Body of pancreas (tissue), 4 donors: ENCODE measurements at places on chromosomes 2 and 18. TPM values are rescaled to one million over a fixed set of nuclear protein-coding genes. Genes with fewer than 3 reads are reported as not detected.

DNA sequence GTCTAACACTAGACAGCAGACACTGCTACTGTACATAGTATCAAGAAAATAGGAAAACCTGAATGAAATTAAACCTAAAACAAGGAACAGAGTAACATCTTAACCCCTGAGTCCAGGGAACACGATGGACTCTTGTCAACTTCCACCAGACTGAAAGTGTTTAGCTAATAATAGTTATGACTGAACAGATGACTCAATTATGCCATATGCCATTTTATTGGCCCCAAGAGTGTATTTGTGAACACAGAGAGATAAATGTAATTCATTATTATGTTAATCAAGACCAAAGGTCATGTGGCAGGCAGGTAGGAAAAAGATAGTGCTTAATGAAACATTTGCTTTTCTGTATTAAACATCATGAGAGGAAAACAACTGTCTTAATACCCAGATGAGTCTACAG is 58.0 kb downstream of the NYAP2 start:
- no peak overlapping the region for H3K27ac ChIP-seq
- no peak overlapping the region for H3K4me3 ChIP-seq
- no peaks in the 10 kb centered on the region for H3K36me3 ChIP-seq
- no peak for DNase-seq
- H3K27me3 ChIP-seq, result no peaks in the 10 kb centered on the region

GRCh38 chr2:11809586-11810236 is 63.3 kb downstream of the LPIN1 start:
- no peak for DNase-seq
- H3K4me1 ChIP-seq, result no peaks in the 10 kb centered on the region
- no peak overlapping the region for H3K27ac ChIP-seq
- no peak overlapping the region for H3K4me3 ChIP-seq

- no peaks in the 10 kb centered on the region for H3K36me3 ChIP-seq
- no peak overlapping the region for H3K4me3 ChIP-seq
- H3K27me3 ChIP-seq, result no peaks in the 10 kb centered on the region
- peak; percentile 15 for DNase-seq
Observed at GRCh38 chr2:45459860-45460259, 151.2 kb downstream of the SRBD1 start.

DNA sequence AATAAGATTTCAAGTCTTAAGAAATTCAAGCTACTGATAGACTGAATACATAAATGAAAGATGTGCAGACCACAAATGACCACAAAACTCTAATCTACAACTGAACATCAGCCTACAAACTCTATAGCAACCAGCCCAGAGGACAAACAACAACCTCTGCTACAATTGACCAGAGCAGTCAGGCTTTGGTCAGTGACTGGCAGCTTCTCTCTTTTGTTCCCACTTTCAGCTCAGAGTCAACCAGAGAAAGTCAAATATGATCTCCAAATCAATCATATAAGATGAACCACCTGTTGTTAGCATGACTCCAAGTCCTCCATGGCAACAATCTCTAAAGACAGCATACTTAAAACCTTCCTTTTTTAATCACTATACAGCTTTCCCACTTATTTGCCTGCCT is 996.2 kb downstream of the SUCLG1 start:
- DNase-seq, result no peak
- no peak overlapping the region for H3K4me3 ChIP-seq
- no peak overlapping the region for H3K27ac ChIP-seq
- H3K36me3 ChIP-seq, result no peaks in the 10 kb centered on the region

DNA sequence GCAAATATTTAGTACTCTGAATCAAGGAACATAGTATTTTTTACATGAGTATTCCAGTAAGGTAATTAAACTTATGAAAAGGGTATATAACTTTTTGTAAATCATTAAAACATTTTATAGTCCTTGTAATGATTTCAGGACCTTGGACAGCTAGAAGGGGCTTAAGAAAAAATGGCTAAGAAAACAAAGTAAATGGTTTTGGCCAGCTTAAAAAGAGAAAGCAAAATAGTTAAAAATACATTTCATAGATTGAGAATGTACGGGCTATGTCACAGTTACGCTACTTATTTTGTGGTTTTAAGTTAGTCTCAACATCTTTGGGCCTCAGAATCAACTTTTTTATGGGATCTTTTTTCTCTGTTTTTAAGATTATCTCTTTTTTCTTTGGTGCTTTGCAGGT is 26.7 kb downstream of the POLI start:
- H3K27ac ChIP-seq, result no peak overlapping the region
- no peaks in the 10 kb centered on the region for H3K4me1 ChIP-seq
- H3K36me3 ChIP-seq, result no peaks in the 10 kb centered on the region
- H3K4me3 ChIP-seq, result no peak overlapping the region

GRCh38 chr2:201404699-201405280 is 46.5 kb downstream of the TRAK2 start:
- H3K27me3 ChIP-seq, result no peaks in the 10 kb centered on the region
- peak overlapping the region; percentile 6 for H3K27ac ChIP-seq
- no peaks in the 10 kb centered on the region for H3K36me3 ChIP-seq
- DNase-seq, result no peak

- H3K27me3 ChIP-seq, result no peaks in the 10 kb centered on the region
- H3K36me3 ChIP-seq, result no peaks in the 10 kb centered on the region
- no peak overlapping the region for H3K27ac ChIP-seq
- H3K4me3 ChIP-seq, result no peak overlapping the region
- no peaks in the 10 kb centered on the region for H3K4me1 ChIP-seq
Observed at GRCh38 chr2:41540272-41540998, 507.4 kb upstream of the PKDCC start.

Gene FAM110C
- 20.4 TPM for total RNA-seq

Gene SAG
- not detected for total RNA-seq

Gene PEX13
- total RNA-seq, result 18.2 TPM
